ENCODE measurements at places on chromosomes 11 and 22.
A peak's percentile ranks its signal among the peaks of the same experiment; 100 is the strongest.

DNA sequence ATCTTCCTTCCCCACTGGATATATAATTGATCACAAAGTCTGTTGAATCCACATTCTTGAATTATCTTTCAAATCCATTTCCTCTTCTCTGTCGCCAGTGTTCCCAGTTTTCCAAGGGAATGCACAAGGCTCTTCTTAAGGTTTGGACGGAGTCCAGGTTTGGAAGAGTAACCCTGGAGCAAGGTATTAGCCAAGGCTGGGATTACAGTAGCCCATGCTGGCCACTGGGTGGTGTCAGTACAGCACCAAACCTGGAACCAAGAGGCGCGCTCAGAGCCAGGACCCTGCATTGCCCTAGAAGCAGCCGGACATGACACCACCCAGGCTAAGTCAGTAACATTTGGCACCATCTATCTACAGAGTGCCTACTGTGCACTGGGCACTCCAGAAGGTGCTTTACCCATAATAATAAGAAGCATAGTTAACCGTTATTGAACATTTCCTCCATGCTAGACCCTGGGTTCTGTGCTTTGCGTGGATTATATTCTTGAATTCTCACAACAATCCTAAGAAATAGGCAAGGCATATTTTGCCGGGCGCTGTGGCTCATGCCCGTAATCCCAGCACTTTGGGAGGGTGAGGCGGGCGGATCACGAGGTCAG lies 48.0 kb upstream of the CLPB start:
- peak; percentile 42 for DNase-seq

- peak; percentile 50 for DNase-seq
Measured at GRCh38 chr22:46791201-46791731, 28.8 kb downstream of the TBC1D22A start.

DNA sequence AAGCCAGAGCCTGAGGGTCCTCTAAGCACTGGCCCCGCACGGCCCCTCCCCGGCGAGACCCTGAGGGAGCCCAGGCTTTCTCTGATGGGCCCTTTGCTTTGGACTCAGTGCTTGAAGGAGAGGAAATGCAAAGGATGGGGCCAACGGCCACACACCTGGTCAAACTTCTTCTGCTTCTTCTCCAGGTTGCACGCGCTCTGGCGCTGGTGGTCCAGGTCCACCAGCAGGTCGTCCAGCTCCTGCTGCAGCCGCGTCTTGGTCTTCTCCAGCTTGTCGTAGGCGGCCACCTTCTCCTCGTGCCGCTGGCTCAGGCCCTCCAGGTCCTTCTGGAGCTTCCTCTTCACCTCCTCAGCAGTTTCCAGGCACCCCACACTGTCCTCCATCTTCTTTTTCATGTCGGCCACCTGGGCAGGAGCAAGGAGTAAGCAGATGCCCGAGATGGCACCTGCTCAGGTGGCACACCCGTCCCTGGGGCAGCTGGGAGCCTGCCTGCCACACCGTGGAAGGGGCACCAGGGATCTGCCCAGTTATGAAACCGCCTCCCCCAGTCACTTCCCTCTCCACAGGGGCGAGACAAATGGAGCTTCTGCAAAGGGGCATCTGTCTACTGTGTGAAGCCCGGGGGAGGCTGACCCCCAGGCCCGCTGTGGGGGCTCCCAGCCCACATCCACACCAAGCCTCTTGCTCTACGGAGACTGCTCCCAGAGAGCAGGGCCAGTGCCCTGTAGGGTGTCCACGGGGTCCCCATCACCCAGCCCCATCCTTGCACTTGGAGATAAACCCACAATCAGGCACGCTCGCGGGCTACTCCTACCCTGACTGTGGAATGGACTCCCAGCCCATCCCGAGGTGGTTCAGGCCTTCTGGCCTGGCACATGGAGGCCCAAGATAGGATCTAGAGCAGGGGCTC lies 39.2 kb downstream of the APOL1 start:
- DNase-seq, result no peak

DNA sequence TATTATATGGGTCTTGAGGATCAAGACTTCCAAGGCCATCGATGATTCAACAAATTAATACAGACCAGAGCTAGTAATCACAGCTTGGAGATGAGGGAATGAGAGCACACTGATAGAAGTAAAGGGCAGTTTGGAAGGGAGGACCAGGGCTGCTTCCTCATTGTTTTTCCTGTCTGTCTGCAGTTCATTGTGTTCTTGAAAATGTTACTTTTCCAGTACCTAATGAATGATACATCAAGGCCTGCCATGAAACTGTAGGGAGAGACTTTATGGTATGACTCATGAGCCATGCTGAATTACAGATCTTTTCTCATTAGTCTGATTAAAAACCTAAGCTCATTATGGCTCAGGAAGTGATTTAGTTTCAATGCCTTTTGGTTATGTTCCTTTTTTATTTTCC lies 855.6 kb downstream of the KCNA4 start:
- no peak for DNase-seq

GRCh38 chr11:30617762-30618161 lies 31.6 kb upstream of the MPPED2 start:
- DNase-seq, result no peak

- no peak for DNase-seq
Measured at GRCh38 chr11:126072801-126073594, 10.3 kb upstream of the CDON start.

DNA sequence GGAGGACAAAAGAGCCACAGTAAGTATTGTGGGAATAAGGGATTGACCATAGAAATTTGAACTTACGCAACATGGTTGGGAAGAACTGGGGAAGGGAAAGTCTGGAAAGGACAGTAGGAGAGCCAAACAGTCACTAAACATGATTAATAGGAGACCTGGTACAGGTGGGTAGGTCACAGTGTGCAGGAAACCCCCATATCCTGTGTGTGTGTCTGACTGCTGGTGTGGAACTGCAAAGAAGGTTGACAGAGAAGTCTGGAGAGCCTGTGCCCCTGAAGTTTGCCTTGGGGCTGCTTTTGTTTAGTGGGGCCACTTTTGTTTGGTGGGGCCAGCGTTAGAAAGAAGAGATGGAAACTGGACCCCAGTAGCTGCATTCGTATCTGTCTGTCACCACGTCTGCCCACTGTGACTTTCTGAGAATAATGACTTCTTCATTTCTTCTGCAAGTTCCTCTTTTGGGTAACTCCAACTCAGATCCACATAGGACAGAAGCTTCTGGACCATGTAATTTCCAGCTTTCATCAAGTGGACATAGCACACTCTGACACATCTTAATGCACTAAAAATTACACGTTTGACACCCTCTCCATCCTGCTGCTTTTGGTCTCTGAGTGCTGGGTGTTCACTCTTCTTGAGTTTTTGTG lies 126.8 kb upstream of the RAG2 start:
- no peak for DNase-seq

- DNase-seq, result peak; percentile 5
Measured at GRCh38 chr11:91248199-91248807, 976.3 kb upstream of the FAT3 start.

DNA sequence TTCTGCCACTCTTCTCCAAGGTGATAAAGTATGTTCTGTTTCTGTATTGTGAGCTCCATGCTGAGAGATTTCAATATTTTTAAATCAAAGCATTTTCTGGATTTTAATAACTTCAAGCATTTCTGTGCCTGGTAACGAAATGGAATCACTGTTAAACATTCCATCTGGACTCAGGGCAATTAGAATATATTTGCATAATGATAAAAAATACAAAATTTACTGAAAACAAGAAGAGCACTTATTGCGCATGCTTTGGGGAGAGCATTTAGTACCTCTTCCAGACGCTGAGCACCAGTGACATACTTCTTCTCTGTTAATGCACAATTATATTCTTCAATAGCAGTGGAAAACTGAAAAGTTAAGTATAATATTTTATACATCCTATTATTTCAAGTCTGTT lies 13.3 kb downstream of the ZW10 start:
- no peak for DNase-seq

DNA sequence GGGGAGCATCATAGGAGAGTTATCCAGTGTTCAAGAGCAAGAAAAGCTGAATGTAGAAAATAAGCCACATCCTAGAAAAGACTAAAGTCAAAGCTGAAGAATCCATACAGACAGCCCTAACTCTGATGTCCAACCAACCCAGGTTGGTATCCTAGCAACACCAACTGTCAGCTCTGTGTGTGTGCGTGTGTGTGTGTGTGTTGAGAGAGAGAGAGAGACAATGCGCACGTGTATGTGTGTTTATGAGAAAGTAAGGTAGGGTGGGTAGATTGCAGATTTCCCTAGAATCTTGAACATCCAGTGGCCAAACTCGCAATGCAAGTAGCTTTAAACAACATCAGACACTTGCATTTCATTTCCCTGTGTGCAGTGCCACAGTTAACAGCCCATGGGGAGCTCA lies 274.9 kb downstream of the FAM181B start:
- DNase-seq, result no peak

- no peak for DNase-seq
Measured at GRCh38 chr22:50503475-50504145, 3.9 kb downstream of the LMF2 start.

DNA sequence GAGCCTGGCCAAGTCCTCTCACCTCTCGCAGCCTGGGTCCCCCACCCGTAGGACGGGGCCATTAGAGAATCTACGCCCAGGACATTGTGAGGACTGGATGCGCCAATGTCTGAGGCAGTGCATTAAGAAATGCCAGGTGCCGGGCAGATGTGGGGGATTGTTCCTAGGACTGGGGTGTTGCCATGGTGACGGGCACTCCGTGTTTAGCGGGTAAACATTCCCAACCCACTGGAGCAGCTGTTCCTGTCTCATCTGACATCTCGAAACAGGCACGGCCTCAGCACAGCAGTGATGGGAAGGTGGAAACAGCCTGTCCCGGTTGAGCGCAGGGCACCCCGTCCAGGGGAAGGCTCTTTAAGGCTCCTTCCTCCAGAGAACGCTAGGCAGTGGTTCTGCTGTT lies 99.6 kb upstream of the RTL6 start:
- DNase-seq, result no peak

DNA sequence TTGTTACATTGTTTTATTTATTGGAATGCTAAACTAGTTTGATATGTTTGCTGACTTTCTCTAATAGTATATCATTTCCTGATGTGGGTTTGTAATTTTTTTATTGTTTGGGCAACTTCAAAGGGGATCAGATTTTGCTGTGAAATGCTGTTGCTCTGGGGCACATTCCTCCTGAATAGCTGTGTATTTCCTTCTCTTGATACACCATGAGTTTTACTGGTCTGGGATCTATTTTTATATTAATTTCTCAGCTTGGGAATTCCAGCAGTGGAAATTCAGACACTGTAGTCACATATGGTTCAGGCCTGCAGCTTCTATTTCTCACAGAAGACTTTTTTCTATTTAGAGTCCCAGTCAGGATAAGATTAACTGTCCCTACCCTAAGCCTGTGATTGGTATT lies 58.9 kb downstream of the RPUSD4 start:
- no peak for DNase-seq

DNA sequence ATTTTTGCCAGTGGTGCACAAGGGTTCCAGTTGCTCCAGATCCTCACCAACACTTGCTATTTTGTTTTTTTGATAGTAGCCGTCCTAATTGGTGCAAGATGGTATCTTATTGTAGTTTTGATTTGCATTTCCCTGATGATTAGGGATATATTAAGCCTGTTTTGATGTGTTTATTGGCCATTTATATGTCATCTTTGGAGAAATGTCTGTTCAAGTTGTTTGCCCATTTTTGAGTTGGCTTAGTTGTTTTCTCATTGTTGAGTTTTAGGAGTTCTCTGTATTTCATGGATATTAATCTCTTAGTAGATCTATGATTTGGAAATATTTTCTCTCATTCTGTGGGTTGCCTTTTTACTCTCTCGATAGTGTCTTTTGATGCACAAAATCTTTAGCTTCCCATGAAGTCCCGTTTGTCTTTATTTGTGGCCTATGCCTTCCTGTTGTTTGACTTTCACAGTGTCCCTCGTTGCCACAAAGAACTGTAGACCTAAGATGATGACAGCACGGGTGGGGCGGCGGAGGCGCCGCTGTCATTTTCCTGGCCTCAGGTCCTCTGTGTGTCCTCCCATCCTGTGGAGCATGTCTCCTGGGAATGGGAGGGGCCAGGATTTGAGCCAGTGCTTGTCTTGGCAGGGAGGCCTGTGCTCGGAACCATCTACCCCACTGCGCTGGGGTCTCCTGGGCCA lies 33.5 kb downstream of the LRP5 start:
- no peak for DNase-seq

- peak; percentile 60 for DNase-seq
Measured at GRCh38 chr22:20569059-20570058, 61.9 kb downstream of the MED15 start.

GRCh38 chr11:61147791-61148620 lies 13.2 kb downstream of the VPS37C start:
- DNase-seq, result no peak

DNA sequence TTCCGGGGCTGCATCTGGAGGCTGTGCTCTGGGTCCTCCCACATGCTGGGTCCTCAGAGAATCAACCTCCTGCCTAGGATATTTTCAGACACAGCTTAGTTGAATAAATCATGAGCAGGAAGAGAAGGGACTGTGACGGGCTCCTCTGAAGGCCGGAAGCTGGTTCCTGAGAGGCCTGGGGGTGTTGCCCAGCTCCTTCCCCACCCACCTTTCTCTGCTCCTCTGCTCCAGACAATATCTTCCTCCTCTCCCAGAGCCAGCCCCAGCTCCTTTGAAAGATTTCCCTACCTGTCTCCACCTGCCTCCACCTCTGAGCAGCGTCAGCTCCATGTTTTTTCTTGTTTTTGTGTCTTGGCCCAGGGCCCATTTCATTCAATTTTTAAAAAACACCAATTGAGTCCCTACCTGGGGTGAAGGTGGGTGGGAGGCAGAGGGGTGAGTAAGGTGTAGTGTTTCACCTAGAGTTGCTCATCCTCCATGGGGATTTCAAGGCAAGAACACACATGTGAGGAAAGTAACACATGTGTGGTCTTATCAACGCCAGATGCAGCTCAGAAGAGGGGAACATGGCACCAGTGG lies 24.8 kb upstream of the THY1 start:
- no peak for DNase-seq

DNA sequence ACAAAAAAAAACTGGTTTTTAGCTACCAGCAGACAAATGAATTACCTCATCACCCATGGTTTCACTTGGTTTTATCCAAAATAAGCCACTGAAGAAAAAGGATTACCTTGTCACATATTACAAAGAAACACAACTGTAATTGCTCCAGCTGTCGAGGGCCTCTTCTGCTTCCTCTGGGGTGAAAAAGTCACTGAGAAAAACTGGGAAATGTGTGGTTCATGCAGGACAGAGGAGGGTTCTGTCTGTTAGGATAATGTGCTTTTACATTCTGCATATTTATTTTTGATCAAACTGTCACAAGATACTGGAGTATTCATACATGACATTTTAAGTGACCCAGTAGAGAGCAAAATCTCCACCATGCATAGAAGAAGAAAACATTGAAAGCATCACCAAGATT lies 211.7 kb downstream of the NAV2 start:
- no peak for DNase-seq

DNA sequence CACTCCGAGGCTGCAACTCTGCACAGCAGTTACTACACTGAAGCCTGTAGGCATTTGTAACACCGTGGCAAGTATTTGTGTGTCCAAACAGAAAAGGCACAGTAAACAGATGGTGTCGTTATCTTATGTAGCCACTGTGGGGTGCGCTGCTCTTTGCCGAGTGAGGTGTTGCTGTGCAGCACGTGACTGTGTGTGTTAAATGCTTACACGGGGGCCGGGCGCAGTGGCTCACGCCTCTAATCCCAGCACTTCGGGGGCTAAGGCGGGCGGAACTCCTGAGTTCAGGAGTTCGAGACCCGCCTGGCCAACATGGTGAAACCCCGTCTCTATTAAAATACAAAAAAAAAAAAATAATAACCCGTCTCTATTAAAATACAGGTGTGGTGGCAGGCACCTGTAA lies 11.5 kb downstream of the ZBED4 start:
- no peak for DNase-seq

- no peak for DNase-seq
Measured at GRCh38 chr11:13291800-13292199, 14.2 kb downstream of the BMAL1 start.

- DNase-seq, result no peak
Measured at GRCh38 chr22:26610996-26611395, 6.8 kb downstream of the CRYBB1 start.

All from activated naive CD4-positive, alpha-beta T cell treated with anti-CD3 and anti-CD28 coated beads, Interleukin-2, amount 50 U/mL, for 72 hours (primary cell).